Esophagus muscularis mucosa (tissue), 4 donors: ENCODE measurements at places on chromosomes 6 and 20. TPM values are rescaled to one million over a fixed set of nuclear protein-coding genes. Genes with fewer than 3 reads are reported as not detected.

DNA sequence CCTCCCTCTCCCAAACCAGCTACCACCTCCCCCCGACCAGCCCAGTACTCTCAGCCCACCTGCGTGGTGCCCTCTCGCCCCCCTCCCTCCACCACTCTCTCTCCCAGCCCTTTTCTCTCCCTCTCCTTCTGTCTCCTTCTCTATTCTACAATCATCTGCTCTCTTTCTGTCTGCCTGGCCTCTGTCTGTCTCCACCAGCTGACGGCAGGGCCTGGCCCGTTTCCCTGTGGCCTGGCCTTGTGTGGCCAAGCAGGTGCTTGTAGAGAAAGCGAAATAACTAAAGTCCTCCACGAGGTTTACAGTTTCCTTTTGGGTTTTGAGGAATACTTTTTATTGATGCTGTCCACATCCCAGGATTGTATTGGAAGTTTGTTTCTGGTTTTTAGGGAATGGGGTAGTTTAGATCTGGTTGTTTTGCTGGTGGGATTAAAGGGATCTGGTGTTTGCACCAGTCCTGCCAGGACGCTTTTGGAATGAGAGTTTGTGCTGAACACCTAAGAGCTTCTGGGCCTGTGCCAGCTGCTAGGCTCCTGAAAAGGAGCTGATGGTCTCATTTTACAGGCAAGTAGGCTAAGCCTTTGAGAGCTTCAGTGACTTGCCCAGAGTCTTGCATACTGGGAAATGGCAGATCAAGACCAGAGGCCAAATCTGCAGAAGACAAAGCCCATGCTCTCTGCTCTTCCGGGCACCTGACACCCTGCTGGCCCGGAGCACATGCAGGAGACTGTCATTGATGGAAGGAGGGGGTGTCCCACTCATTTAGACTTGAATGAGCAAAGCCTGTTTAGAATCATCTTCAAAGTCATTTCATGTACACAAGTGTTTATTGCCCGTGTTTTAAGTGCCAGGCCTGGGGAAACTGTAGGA lies 161.7 kb downstream of the SYCP2 start:
- no peak for DNase-seq
- H3K4me3 ChIP-seq = no peak overlapping the region
- H3K27ac ChIP-seq = no peak overlapping the region
- H3K4me1 ChIP-seq = peaks cover 9% of the 10 kb centered on the region
- no peaks in the 10 kb centered on the region for H3K27me3 ChIP-seq

GRCh38 chr6:13418844-13419243 lies 68.6 kb downstream of the GFOD1 start:
- no peaks in the 10 kb centered on the region for H3K27me3 ChIP-seq
- no peak for DNase-seq
- peak overlapping the region; percentile 5 for H3K27ac ChIP-seq
- no peaks in the 10 kb centered on the region for H3K36me3 ChIP-seq
- H3K4me1 ChIP-seq = peaks cover 76% of the 10 kb centered on the region
- H3K4me3 ChIP-seq = no peak overlapping the region

- no peak for DNase-seq
- H3K27me3 ChIP-seq = no peaks in the 10 kb centered on the region
- H3K4me3 ChIP-seq = no peak overlapping the region
- no peaks in the 10 kb centered on the region for H3K36me3 ChIP-seq
- H3K27ac ChIP-seq = no peak overlapping the region
Observed at GRCh38 chr6:53989504-53989903, 121.7 kb upstream of the MLIP start.

Gene NFATC2
- total RNA-seq = 15.6 TPM
